ENCODE measurements at places on chromosomes 2 and 18. TPM values are rescaled to one million over a fixed set of nuclear protein-coding genes. Genes with fewer than 3 reads are reported as not detected.

The PELI1 gene
- total RNA-seq, result 46.2 TPM

The ALPG gene
- not detected for total RNA-seq

- no peak overlapping the region for H3K27ac ChIP-seq
- no peaks in the 10 kb centered on the region for H3K36me3 ChIP-seq
Measured at GRCh38 chr2:174465327-174465726, 21.5 kb downstream of the GPR155 start.

DNA sequence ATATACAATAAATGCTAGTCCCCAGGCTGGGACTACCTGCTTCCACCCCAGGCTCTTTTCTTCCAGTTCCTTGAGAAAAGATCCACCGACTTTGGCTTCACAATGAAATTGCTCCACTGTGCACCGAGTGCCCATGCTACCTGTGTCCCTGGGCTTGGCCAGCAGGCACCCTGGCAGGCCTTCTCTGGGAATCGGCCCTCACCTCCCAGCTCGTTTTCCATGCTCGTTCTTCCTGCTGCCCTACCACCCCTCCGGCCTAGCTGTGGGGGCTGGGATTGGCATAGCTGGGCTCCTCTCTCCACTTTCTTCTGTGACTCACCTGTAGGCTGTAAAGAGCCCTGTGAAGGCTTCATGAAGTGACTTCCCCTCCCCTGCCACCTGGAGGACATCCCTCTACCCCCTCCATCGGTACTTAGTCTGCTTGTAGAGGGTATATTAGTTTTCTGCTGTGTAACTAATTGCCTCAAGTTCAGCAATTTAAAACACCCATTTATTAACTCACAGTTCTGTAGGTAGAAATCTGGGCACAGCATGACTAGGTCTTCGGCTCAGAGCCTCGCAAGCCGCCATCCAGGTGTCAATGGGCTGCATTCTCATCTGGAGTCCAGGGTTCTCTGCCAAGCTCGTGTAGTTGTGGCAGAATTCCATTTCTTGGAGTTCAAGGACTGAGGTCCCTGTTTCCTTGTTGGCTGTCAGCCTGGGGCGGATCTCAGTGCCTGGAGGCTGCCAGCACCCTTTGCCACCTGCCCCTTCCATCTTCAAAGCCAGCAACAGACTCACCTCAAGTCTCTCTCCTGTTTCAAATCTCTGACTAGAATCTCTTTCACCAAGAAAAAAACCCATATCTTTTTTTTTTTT lies 57.6 kb downstream of the DPYSL5 start:
- H3K4me3 ChIP-seq, result no peak overlapping the region
- no peaks in the 10 kb centered on the region for H3K4me1 ChIP-seq
- H3K27ac ChIP-seq, result no peak overlapping the region
- peaks cover 4% of the 10 kb centered on the region for H3K27me3 ChIP-seq
- H3K36me3 ChIP-seq, result no peaks in the 10 kb centered on the region
- peak; percentile 13 for DNase-seq

DNA sequence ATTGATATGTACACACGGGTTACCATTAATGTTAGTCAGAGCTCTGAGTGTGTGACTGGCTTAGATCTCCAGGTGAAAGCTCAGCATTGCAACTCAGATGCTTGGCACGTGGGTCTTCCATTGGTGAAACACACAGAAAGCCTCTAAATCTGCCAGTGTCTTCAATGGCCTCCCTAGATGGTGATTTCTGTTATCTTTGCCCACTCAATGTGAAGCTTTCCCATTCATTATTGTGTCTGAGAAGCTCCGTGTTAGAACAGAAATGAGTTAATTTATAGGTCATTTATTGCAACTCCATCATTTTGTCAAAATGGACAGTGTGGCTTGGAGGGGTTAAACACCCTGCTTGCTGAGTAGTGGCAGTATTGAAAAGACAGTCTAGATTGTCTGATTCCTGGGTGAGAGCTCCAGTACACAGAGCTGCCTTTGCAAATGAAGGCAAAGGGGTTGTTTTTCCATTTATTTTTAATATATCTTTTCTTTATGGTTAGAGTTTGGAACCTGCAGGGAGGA lies 64.7 kb upstream of the GCFC2 start:
- no peaks in the 10 kb centered on the region for H3K36me3 ChIP-seq
- no peaks in the 10 kb centered on the region for H3K4me1 ChIP-seq
- no peak overlapping the region for H3K27ac ChIP-seq
- no peak for DNase-seq
- peaks cover 3% of the 10 kb centered on the region for H3K27me3 ChIP-seq

- no peaks in the 10 kb centered on the region for H3K27me3 ChIP-seq
- no peaks in the 10 kb centered on the region for H3K36me3 ChIP-seq
- no peak for DNase-seq
Measured at GRCh38 chr2:98500561-98500960, 55.9 kb downstream of the INPP4A start.

DNA sequence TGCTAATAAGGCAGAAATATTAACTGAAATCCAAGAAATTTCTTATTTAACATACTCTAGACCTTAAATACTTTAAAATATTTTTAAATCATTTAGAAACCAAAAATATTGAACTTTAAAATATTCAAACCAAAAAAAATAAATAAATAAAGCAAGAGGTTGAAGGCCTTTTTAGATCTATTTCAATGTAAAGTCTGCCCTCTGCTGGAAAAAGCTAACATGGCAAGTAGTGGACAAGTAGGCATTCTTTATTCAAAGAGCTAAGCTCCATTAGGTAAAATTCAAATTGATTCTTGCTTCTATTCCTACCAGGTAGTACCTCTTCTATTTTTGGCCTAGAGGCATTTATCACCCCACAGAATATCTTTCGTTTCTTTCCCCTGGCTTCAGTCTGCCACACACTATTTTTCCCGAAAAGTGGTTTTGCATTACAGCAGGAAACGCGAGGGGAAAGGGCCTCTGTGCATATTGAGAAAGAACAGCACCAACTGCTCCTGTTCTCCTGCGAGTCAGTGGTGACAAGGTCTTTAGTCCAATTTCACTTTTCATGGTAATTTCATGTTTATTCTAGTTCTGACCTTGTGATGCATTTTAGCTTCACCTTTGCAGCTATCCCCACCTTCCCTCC lies 20.4 kb downstream of the IFIH1 start:
- no peaks in the 10 kb centered on the region for H3K27me3 ChIP-seq
- H3K4me1 ChIP-seq, result no peaks in the 10 kb centered on the region
- H3K27ac ChIP-seq, result no peak overlapping the region
- peak; percentile 58 for DNase-seq
- H3K36me3 ChIP-seq, result peaks cover 1% of the 10 kb centered on the region
- H3K4me3 ChIP-seq, result no peak overlapping the region

GRCh38 chr2:107132070-107132469 lies 246.1 kb upstream of the ST6GAL2 start:
- H3K27ac ChIP-seq, result no peak overlapping the region
- H3K4me3 ChIP-seq, result no peak overlapping the region
- DNase-seq, result no peak
- no peaks in the 10 kb centered on the region for H3K27me3 ChIP-seq
- H3K36me3 ChIP-seq, result no peaks in the 10 kb centered on the region

- no peaks in the 10 kb centered on the region for H3K36me3 ChIP-seq
- H3K27me3 ChIP-seq, result no peaks in the 10 kb centered on the region
- no peak overlapping the region for H3K27ac ChIP-seq
- no peak for DNase-seq
- H3K4me3 ChIP-seq, result no peak overlapping the region
Measured at GRCh38 chr2:217372794-217373193, 512.9 kb upstream of the TNP1 start.

- H3K27me3 ChIP-seq, result no peaks in the 10 kb centered on the region
- no peak overlapping the region for H3K4me3 ChIP-seq
- no peaks in the 10 kb centered on the region for H3K4me1 ChIP-seq
- H3K36me3 ChIP-seq, result no peaks in the 10 kb centered on the region
Measured at GRCh38 chr2:44126106-44126797, 42.4 kb upstream of the PPM1B start.
